ENCODE measurements at places on chromosomes 12 and 14.

DNA sequence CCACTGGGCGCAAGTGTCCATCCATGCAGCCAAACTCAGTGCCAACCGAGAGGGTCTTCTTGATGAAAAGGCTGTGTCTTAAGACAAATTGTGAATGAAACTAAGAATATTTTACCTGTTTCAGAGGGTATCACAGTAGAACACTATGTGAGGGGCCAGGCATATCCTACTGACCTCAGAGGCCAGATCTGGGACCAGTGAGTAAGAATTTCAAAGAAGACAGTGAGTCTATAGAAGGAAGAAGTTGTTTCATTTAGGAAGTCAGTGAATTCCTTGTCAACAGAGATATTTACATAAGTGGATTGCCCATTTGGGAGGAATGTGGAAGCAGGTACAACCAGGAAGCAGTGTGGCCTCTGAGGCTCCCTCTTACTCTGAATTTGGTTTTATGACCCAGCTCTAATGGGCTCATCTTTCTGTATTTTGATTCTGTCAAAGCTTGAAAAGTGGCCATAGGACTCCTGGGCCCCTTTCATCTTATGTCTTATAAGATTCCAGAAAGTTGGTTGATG is 137.4 kb downstream of the ZNF664 start:
- no peak for DNase-seq

DNA sequence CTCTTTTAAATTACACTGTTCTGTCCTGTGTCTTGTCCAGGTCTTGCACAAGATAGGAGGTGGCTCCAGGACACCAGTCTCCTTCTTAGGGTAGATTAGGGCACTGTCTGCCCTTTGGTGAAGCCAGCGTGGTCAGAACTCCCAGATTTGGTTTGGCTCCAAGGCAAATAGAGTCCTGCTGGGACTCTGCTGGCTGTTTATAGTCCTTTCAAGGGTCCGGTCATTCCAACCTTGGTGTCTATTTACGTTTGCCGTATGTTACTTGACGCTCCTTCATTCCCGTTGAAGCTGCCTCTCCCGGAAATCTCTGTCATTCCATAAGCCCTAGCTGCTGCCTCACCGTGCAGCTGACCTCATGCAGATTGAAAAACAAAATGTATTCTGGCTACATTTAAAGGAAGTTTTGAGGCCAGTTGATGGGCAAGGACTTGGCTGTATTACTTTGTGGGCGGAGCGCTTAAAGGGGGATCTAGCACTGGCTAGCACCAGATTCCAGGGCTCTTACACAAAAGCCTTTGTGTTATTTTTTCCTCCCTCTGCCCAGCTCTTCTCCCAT is 180.6 kb downstream of the AKAP6 start:
- no peak for DNase-seq

- DNase-seq = no peak
Observed at GRCh38 chr14:47739541-47739940, 64.1 kb upstream of the MDGA2 start.

GRCh38 chr12:91819132-91819447 is 326.6 kb downstream of the BTG1 start:
- peak; percentile 29 for DNase-seq

GRCh38 chr14:85675957-85676356 is 146.0 kb downstream of the FLRT2 start:
- DNase-seq = no peak

DNA sequence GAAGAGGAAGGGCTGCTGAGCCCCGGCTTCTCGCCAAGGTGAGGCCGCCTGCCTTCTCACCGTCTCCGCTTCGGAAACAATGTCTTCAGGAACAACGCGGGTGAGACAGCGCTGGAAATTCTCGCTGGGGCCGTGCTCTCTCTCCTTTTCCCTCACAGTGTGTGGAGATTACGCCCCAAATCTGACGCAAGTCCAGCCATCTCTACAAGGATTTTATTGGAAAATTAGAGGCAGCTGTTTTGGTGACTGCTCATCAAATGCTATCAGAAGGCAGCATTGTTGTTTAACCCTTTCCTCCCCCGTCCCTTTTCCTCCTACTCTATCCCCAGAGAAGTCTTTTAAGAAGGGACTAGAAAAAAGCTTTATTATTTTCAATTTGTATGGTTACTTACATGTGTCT is 53.5 kb downstream of the PIWIL1 start:
- DNase-seq = no peak

GRCh38 chr14:30227876-30228275 is 300.2 kb upstream of the PRKD1 start:
- DNase-seq = no peak
